Natural killer cell (primary cell): ENCODE measurements at places on chromosomes 5 and 9.

DNA sequence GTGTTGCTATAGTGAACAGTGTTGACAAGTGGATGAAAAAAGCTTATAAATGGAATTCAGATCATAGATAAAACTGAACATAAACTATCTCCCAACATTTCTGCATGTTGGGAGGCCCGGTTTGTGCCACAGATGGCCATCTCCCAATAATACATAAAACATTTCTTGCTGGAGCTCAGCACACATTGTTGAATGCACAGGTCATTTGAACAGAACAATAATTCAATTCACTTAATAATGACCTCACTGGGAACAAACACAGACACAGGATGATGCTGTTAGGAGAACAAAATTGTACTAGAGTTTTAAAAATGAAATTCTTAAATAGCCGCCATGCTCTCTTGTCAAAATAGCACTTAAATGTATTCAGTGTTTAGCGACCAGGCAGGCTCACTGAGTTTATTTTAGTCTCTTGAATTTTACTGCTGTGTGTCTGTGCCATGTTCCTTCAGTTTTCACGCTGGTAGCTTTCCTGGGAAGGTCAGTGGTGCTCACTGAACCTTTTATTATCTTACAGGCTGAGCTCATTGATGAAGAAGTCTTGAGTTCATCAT is 85.0 kb upstream of the SSBP2 start:
- DNase-seq: no peak

GRCh38 chr5:83919071-83920041 is 198.7 kb upstream of the HAPLN1 start:
- DNase-seq: no peak

DNA sequence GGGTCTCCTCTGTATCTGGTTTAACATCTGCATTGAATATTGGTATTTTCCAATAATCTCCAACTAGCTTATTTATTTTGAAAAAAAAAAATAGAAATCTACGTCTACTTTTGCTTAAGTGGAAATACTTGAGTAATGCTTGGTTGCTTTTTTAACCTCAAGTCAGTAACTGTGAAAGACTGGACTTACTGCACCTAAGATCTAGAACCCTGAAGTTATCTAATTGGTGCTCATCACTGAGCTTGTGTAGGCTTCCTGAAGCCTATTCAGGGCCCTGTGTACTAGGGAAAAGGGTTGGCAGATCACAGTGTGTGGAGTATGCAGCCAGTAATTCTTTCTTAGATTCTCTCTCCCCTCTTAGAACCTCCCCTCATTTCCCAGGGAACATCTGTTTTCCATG is 16.2 kb downstream of the SLC1A1 start:
- no peak for DNase-seq

GRCh38 chr5:115977988-115978387 is 15.7 kb downstream of the LVRN start:
- DNase-seq: no peak

DNA sequence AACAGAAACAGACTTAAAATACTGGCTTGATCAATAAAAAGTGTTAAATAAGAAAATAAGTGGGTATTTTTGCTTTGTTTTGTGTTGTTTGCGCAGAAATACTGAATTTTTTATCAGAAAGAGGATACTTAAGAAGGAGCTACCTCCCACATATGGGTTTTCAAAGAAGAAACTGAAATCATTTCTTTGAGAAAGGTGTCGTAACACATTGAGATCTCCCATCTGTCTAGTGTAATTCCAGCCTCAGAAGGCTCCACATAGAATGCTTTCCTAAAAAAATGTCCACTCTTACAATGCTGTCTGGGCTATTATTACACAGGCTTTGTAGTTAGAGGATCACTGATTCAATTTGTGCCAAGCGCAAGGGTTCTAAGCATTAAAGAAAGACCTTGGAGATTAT is 226.2 kb downstream of the EPB41L4A start:
- no peak for DNase-seq

GRCh38 chr5:15008476-15008875 is 136.9 kb upstream of the ANKH start:
- DNase-seq: no peak

DNA sequence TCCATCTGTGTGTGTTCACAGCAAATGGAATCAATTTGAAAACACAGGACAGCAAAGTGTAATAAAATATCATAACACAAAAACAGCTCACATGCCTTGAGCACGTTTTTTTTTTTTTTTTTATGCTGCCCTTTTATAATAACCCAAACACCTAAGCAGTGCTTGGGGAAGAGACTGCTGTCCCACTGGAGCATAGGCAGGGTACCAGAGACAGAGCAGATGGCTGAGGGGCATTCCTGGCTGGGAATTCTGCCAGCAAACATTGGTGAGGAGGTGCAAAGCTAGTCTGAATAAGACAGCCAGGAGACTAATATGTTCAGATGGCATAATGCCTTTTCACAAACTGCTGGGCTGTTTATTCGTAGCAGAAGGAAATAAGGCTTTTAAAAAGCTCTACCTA is 58.1 kb upstream of the SV2C start:
- DNase-seq: no peak

DNA sequence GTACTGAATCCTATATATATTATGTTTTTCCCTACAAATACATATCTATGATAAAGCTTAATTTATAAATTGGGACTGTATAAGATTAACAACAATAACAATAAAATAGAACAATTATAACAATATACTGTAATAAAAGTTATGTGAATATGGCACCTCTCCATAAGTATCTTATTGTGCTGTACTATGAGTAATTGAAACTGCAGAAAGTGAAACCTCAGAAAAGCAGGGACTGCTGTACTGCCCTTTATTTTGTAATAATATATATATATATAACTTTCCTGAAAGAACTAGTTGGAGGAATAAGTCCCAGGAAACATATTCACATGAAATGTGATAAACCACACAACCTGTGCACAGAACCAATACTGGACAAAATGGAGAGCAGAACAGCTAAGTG is 77.3 kb downstream of the PAM start:
- no peak for DNase-seq

DNA sequence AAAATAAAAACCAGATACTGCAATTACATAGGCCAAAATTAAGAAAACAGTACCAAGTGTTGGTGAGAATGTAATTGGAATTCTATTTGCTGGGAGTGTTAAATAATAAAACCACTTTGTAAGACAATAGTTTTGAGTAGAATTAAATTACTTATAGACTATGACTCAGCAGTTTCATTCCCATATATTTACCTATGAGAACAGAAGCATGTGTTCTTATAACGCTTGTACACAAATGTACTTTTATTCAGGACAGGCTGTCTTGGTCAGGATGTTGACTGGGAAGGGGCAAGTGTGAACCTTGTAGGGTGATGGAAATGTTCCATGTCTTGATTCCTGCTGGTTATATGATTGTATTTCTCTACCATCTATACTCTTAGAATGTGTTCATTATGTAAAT is 56.3 kb downstream of the ERBIN start:
- DNase-seq: no peak

DNA sequence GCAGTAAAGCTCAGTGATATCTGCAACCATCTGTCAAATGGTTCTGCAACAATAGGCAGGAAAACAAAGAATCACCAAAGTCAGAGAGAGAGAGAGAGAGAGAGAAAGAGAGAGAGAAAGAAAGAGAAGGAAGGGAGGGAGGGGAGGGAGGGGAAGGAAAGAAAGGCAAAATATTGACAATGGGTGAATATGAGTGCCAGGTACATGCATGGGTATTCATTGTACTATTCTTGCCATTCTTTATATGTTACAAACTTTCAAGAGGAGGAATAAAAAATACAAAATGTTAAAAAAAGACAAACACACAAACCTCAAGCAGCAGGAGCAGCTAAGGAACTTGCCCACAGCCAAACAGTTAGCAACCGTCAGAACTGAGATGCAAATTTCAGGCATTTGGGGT is 350.8 kb upstream of the RFX3 start:
- DNase-seq: no peak
